HTR-8/SVneo (cell line): ENCODE measurements at places on chromosomes 2 and 18.
A peak's percentile ranks its signal among the peaks of the same experiment; 100 is the strongest.

- DNase-seq: no peak
Measured at GRCh38 chr2:239150125-239151011, 250.5 kb downstream of the HDAC4 start.

- DNase-seq: no peak
Measured at GRCh38 chr2:239880396-239880795, 144.7 kb downstream of the NDUFA10 start.

DNA sequence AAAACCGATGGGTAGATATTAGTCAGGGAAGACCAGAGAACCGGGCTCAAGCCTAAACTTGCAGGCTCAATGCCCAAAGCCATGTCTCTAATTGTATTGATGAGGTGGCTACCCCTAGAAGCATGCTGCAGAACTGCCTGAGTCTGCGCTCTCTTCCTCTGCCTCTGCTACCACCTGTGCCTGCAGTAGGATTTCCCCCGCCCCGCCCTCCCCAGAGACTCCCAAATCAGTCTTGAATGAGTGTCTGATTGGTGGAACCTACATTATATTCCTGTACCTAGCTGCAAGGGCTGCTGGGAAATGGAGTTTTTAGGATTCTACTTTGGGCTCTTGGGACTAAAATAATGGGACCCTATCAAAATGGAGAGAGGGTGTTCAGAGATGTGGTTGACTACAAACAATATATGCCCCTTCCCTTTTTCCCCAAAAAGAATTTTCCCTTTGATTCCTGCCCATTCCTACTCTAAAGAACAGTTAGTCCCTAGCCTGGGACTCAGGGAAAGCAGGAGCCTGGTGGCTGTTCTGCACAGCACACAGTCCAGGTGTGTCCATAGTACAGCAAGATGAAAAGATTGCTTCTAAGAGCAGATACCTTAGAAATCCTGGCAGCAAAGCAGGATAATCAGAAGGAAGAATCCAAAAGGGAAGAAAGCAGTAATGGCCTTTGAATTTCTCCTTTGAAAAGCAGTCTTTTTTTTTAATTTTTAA, 12.5 kb downstream of the GRP start:
- no peak for DNase-seq

- DNase-seq: peak; percentile 64
Measured at GRCh38 chr2:86393521-86394491, 47.4 kb upstream of the KDM3A start.

DNA sequence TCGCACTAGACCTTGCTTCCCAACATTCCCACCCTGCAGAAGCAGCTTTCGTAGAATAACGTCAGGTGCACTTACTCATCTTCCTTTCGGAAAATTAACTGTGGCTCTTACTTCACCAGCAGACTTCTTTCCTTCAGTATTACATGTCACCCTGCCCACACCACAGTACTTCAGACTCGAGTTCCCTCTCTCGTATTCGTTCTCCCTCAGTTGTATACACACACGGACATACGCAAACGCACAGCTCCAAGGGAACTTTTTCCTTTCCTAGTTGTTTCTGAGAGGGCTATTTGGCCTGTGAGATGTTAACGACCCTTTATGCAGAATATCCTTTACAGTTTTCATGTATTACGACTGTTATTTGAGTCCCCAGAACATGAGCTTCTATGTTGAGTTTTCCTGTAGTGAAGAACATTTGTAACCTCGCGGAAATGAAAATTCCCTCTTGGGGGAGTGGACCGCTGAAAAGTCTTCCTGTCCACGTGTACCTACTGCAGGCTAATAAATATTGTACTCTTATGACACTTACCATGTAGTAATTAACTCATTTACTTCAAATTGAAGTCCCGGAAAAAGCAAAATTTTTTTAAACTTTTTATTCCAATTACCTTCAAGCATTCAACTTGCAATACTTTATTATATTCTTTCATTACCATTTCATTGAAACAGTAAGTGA, 908 bp downstream of the ERLEC1 start:
- no peak for DNase-seq
